ENCODE measurements at places on chromosomes 3 and 15.

DNA sequence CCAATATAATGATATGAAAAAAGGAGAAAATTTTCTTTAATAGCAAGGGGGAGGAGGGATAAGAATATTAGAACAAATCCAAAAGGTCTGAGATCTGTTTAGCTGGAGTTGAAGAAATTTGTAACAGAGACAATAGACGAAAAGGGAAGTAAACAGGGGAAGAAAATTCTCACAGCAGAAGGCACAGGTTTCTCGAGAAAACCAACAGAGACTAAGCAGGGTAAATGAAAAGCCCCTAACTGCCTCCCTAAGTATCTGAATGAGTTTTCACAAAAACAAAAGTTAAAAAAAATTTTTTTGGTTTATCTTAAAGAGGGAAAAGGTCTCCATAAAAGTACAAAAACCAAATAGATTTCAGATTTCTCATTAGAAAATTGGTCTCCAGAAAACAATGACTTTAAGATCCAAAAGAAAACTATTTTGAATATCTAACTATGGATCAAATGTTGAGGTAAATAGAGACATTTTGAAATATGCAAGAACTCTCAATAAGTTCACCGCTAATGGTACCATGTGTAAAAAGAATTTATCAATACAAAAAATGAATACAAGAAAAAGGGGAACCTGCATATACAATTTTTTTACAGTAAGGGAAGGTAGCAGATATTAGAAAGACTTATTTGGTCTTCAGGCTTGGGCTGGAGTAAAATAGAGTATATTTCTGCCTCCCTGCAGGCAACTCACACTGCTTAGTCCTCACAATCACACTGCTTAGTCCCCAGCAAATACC is 23.9 kb upstream of the NEK10 start:
- no peak for DNase-seq

GRCh38 chr15:85518979-85519761 is 138.8 kb downstream of the AKAP13 start:
- no peak for DNase-seq

DNA sequence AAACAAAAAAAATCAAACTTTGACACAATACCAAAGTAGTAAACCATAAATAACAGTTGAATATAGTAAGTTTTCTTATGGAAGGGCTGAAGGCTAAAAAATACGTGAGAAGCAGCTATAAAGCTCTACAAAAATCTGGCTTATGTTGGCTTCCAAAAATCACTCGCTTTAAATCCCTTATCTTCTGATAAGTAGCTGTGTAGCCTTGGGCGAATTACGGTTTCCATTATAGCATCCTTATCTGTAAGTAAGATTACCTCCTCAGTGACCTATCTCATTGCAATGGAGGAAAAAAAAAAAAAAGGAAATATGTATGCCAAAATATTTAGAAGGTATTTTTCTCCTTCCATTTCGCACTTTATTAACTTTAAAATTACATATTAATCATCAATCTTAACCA is 348.6 kb downstream of the PLOD2 start:
- no peak for DNase-seq

GRCh38 chr15:91469632-91470567 is 369.8 kb downstream of the SV2B start:
- peak; percentile 78 for DNase-seq

- DNase-seq, result no peak
These were observed 316.6 kb downstream of the RBMS3 start for GRCh38 chr3:29597376-29598008.

- peak; percentile 69 for DNase-seq
These were observed 1.1 kb downstream of the ADPGK start for GRCh38 chr15:72782274-72783003.

- DNase-seq, result peak; percentile 20
These were observed 12.0 kb downstream of the RAB6B start for GRCh38 chr3:133883641-133884040.

DNA sequence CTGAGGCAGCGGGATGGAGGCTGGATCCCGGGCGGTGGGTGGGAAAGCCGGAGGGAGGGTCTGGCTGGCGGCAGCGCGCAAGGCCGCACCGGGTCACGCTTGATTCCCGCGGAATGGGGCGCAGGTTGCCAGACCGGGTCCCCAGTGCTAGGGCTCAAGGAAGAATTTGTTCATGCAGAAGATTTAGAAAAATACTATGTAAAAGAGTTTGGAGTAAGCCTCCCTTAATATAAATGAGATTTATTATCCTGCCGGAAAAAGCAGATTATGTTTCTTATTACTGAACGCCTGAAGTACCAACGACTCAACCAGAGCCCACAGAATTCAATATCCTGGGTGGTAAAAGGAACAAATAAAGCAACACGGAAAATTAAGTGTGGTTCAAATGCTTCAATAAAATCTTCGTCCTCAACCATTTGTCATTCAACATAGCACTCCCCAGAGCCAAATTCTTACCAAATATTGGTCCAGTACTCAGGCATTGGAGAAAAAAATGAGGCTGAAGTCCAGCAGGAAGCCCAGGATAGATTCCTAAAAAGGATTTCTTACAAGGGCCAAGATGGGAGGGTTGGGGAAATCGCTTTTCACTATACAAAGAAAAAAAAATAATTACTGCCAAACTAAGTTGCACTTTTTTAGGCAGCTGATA is 1.2 kb upstream of the ZBTB20 start:
- DNase-seq, result peak; percentile 31

DNA sequence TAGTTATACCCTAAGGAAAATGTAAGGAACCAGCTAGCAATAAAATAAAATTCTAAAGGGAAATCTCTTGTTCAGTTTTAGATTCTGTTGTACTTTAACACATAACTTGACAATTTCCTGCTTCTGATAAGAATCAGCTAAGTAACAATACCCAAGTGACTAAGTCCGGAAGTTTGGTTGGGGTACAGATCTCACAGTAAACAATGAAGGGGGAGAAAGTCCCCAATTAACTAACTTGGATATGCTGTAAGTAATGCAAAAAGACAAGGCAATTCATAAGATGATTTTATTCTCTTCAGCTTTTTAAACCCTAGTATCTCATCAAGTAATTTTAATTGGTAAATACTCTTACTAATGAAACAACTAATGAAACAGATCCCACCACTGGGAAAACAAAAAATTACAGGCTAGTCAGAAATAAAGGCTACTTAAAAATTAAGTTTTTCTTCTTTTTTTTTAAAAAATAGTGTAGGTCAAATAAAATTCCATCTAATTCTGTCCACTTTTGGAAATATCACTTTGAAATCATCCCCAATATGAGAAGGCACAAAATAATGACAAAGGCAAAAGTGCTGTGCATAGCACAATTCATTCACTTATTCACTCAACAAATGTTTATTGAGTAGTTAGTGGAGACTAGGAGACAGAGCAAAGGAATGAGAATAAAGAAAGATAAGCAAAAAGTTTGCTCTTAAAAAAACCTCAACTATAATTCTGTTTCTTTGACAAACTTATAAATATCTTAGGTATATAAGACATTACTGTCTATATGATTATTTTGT is 37.8 kb upstream of the IL20RB start:
- no peak for DNase-seq

GRCh38 chr15:67701669-67702068 is 123.6 kb upstream of the SKOR1 start:
- no peak for DNase-seq

DNA sequence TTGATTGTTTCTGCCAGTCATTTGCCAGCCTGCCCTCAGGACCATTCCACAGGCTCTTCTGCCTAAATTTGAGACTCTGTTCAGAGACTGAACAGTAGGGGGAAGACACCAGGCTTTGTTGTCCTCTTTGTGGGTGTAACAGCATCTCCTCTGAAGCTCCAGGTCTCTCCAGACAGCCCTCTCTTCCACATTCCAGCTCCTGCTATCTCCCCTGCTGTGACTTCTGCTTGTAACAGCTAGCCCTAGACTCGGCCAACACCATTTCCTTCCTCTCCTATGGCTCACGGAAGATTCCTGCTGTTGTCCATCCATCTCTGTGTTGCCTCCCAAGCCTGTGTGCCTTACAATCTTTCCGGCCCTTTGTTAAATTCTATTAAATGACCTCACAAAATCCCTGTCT is 40.2 kb downstream of the SUCLG2 start:
- no peak for DNase-seq

DNA sequence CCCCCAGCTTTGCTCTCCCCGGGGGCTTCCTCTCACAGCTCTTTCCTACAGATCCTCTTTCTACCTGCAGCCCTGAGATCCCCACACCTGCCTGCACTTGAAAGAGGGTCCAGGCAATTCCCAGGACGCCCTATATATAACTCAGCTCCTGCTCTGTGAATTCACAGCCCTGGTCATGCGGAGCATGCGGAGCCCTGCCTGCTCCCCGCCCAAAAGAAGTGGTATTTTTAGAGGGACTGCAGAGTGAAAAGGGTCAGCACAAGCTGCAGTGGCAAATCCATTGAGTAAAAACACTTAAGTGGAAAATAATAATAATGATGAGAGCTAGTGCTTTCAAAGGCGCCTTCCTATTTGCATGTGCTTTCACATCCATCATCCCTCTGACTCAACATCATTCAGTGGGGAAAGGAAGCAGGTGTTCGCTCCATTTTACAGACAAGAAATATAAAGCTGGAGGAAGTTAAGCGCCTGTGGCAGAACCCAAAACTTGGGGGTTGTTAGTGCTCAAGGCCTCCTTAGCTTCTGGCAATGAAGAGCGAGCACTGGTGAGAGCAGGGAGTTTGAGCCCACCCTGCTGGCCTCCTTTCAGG is 76.3 kb upstream of the LIPC start:
- DNase-seq, result no peak

DNA sequence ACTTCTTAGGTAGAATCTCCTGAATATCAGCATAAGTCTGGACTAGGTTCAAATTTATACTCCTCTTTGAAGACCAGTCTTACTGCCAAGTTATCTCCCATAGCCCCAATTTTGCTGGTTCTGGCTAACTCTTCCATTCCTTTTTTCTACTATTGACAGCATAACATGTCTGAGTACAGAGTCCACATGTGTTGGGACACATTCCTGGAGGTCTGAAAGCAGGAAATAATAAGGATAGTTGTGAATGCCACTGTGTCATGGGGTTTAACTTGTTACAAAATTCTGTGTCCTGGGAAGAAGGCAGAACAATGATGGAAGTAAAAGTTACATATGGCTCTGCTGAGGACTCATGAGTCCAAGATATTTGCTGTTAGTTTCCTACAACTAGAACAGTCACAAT is 57.4 kb upstream of the ZBTB20 start:
- no peak for DNase-seq

- DNase-seq, result no peak
These were observed 47.1 kb downstream of the HRH1 start for GRCh38 chr3:11201251-11202019.

DNA sequence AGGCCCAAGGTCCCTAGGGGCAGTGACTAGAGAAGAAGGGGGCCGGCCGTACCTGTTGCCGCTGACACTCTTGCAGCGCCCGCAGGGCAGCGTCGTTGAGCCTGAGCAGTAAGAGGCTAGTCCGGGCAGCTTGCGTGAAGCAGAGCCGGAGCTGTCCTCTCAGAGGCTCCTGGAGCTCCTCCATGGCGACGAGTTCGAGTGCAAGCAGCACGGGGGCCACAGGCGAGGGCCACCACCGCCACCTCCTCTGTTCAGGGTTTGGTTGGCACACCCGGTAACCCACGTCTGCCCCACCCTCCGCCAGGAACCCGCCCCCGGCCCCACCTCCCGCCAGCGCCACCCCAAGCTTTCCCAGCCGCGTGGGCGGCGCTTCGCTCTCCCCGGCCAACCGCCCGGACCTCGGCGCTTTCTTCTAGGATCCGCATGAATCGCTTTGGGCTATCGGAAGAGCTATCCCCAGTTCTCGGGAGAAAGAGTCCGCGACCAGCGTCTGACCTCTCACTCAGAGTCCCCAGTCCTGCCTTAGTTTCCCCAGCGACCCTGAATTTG is at the start of gene ELL3:
ELL3 (minus strand) TSS at position 249 of the 549 bp plus-strand sequence; CDS start at position 184, 65 bp downstream.
- DNase-seq, result peak; percentile 89

GRCh38 chr3:150107429-150108175 is 136.9 kb upstream of the PFN2 start:
- no peak for DNase-seq

DNA sequence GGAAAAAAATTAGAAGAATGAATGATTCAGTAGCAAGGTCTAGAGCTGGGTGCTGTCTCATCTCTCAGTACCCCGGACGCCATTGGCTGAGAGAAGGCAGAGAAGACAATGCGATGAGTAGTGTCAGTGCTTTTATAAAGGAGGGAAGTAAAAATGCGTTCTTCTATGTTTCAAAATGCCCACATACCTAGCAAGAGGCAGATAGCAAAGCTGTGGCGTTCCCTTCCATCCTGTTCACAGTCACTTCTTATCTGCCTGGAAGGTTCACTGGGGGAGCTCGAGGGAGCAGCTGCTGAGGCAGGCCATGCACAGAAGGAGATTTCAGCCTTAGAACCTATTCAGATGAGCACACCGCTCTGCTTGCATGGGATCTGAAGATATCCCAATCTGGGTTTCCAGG is 234.0 kb downstream of the RPLP1 start:
- DNase-seq, result no peak

DNA sequence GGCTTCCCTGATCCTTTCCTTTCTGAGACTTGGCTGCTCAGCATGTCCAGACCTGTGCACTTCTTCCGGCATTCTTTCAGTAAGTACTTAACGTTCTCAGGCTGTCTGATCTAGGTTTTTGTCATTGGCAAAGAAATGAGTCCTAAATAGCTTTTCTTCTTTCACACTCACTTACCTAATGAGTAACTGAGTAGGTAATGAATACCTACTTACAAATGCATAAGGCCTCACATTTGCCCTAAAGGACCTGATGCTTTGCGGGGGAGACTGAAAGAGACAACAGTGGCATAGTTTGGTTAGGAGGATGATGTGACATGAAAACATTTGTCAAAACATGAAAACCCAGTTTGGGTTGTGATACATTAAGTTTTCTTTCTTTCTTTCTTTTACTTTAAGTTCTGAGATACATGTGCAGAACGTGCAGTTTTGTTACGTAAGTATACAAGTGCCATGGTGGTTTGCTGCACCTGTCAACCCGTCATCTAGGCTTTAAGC is 516.7 kb upstream of the CFAP20DC start:
- no peak for DNase-seq

DNA sequence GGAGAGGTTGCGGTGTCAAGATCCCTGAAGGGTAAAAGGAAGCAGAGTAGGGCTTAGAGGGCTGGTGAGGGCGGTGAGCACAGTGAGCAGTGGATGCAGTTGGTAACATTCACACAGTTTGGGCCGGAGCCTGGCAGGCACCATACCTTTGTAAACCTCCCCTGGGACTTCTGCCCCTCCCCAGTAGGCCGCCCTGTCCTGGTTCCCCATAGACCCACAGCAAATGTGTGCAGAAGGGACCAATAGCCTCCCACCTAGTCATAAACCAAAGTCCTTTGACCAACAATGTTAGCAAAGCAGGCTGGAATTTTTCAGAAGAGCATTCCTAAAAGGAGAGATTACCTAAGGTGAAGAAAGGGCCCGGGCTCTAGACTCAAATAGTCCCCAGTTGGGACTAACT is 1.7 kb upstream of the PHGR1 start:
- DNase-seq, result no peak

DNA sequence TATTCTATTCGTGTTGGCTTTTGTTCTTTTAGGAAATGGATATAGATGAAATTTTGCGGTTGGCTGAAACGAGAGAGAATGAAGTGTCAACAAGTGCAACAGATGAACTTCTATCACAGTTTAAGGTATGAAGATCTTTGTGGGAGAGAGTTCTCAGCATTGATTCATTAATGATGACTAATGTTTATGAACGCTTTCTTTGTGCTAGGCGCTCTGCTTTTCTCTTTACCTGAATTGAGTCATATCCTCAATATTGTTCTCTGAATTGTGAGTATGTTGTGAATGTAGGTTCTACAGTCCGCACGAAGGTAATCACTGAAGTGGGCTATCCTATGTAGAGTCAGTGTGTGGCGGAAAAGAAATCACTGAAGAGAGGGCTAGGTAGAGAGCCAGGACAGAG is 81.2 kb downstream of the CHD2 start:
- DNase-seq, result no peak

GRCh38 chr15:59936741-59937140 is 67.4 kb upstream of the FOXB1 start:
- DNase-seq, result no peak

All from erythroblast (primary cell).